ENCODE measurements at places on chromosomes 4 and X. TPM values are rescaled to one million over a fixed set of nuclear protein-coding genes. Genes with fewer than 3 reads are reported as not detected.

The PWWP3B gene
- total RNA-seq: 0.67 TPM

The SHROOM4 gene
- total RNA-seq: 51.4 TPM

The MAGIX gene
- 7.3 TPM for total RNA-seq

The CCDC160 gene
- total RNA-seq: 0.27 TPM

The KLF8 gene
- total RNA-seq: 14.1 TPM

The GPR119 gene
- total RNA-seq: not detected

The SEPTIN11 gene
- 115 TPM for total RNA-seq

The HSFX2 gene
- 0.49 TPM for total RNA-seq

The SSX1 gene
- total RNA-seq: not detected

The SHROOM2 gene
- total RNA-seq: 7.5 TPM

The MAGEA4 gene
- not detected for total RNA-seq

The PACRGL gene
- total RNA-seq: 45.8 TPM

The UGT2B17 gene
- not detected for total RNA-seq

Measured in upper lobe of left lung (tissue), 6 donors.